ENCODE measurements at places on chromosomes 13 and 19.

DNA sequence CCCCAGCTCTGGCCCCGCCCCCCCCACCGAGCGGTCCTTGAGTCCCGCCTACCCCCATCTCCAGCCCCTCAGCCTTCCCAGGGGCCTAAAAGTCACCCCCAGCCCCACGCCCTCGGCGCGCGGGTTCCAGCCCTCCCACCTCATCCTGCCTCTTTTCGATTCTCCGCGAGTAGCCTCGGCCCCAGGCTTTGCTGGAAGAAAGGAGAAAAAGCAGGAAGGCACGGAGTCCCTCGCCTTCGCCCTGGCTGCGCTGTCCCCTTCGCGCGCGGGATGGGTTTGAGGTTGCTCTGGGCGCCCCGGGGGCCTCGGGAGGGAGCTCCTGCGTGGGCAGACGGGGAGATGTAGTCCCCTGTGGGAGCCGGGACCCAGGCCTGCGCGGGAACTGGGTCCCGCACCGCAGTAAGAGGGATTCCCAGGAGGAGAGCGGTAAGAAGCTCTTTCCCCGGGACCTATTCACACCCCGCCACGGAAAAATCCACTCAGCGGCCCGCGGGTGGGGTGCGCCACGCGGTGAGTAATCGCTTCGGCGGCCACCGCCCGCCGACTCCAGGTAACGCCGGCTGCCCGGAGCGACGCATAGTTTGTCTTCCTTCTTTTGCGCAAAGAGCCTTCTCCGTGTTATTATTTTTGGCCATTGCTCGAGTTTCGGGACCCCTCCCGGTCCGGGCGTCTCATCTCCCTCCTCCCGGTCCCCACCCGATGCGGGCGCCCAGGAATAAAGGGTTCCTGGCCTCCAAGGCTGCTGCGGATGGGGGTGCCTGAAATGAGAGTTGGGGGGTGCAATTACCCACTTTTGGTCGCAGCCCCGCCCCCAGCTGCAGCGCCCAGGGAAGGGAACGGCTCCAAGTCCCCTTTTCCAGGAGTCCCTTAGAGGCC lies 865 bp upstream of the CRLF1 start:
- no peak for DNase-seq

DNA sequence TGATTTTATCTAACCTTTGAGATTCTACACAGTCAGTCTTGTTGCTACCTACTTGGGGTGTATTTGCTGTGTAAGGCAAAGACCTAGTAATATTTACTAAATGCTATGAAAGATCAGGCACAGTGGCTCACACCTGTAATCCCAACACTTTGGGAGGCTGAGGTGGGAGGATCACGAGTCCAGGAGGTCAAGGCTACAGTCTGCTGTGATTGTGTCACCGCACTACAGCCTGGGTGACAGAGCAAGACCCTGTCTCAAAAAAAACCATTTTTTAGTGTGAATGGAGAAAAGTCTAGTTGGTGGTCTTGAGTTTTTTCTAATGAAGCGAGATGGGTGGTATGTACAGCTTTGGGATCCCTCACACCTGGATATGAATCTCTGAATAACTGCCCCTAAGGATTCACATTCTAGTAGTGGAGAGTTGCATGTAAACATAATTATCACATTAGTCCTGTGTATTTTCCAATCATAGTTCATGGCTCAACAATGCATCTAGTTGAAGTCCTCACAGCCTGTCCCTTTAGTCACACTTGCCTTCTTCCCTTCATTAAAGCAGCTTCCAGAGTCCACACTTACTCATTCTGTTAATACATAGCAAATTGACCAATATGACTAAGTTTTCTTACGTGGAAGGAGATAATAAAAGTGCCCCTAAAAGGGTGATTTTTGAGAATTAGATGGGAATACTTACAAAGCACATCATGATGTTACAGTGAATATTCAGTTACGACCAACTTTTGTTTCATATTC lies 7.5 kb downstream of the RPL21 start:
- no peak for DNase-seq

GRCh38 chr13:66353664-66354063 lies 876.5 kb downstream of the PCDH9 start:
- DNase-seq = no peak

DNA sequence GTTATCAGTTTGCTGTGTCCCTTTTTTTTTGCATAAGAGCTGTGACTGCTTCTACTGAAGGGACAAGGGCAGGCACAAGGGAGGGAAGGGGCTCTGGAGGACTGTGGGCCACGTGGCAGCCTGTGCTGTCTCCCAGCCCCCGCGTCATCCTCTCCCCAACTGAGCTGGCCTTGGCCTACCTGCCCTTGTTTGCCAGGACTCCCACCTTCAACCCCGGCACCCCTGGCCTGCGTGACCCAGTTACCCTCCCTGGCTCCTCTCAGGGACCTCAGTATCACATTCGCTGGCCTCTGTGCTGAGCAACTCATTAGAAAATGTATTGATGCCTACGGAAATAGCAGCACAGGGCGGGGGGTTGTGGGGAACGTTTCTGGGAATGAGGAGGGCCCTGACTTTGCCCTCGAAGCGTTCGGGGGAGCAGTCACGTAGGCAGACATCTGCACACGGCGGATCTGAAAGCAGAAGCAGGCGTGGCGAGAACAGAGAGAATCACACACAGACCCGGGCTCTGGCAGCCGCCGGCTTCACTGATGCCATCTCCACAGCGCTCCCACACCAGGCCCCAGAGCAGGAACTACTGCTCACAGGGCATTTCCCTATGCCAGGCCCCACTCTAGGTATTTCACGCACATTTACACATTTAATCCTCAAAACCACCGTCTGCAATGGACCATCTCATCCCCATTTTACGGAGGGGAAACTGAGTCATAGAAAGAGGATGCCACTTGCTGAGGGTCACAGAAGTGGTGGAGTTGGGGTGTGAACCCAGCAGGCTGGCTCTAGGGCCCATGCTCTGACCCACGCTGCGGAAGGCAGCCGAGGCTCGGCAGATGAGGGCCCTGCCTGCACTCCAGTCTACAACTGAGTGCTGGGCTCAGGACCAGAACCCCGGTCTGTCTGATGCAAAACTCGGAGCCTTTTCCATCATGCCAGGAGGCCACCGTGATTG lies 5.7 kb upstream of the ATF5 start:
- DNase-seq = no peak

GRCh38 chr13:94305033-94305432 lies 174.4 kb downstream of the DCT start:
- no peak for DNase-seq

- no peak for DNase-seq
Measured at GRCh38 chr19:49224879-49225278, 67.3 kb downstream of the TRPM4 start.

- DNase-seq = no peak
Measured at GRCh38 chr13:28640861-28641599, 17.9 kb upstream of the POMP start.

GRCh38 chr13:23716401-23716800 lies 146.2 kb downstream of the TNFRSF19 start:
- DNase-seq = no peak

GRCh38 chr13:46181840-46182490 lies at the start of gene LCP1:
Gene LCP1 (minus strand): TSS chr13:46182177. CDS start chr13:46159662, 22,515 bp downstream.
- DNase-seq = peak; percentile 91

DNA sequence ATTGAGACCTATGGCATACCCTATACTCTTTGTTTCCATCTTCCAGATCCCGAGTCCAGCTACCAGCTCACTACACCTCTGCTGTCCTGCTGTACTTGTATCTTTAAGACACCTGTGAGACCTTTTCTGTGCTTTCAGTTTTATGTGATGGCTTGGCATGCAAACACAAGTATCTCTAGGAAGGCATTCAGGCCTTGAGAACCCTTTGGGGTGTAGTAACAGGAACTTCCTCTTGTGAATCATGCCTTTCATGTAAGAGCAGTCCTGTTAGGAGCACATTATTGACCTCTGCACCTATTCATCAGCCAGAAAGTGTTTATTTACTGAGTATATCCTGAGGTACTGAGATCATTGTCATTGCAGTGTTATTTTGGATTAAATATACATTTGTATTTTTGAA lies 87.0 kb upstream of the HTR2A start:
- DNase-seq = no peak

DNA sequence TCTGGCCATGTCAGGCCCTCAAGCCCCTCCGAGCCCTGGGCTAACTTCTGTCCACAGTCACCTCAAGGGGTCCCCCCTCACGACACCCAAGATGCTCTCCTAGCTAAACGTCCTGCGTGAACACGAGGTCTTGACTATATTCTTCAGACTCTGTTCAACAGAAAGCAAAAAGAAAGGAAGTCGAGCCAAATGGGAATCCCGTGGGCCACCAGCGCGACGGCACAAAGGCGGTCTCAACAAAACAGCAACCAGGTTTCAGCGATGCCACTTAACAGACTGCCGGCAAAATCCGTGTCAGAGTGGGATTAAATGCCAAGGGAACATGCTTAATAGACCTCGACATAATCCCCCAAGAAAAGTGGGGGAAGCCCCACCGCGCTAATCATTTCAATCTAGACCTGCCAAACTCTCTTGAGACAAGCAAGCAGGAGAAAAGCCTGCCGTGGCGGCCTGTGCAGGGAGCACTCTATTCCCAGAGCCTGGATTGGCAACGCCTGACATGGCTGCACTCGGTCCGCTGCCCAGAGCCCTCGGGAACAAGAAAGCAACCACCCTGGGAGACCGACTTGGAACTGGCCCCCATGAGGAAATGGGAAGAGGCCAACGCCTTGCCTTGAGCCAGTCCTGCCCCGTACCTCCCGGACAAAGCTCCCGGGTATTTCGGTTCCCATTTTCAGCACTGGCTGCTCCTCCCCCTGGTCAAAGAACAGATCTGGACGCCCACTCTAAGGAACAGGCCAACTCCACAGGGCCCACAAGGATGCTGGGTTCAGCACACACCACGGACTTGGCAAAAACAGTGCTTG lies 16.0 kb downstream of the ZC3H4 start:
- DNase-seq = no peak

DNA sequence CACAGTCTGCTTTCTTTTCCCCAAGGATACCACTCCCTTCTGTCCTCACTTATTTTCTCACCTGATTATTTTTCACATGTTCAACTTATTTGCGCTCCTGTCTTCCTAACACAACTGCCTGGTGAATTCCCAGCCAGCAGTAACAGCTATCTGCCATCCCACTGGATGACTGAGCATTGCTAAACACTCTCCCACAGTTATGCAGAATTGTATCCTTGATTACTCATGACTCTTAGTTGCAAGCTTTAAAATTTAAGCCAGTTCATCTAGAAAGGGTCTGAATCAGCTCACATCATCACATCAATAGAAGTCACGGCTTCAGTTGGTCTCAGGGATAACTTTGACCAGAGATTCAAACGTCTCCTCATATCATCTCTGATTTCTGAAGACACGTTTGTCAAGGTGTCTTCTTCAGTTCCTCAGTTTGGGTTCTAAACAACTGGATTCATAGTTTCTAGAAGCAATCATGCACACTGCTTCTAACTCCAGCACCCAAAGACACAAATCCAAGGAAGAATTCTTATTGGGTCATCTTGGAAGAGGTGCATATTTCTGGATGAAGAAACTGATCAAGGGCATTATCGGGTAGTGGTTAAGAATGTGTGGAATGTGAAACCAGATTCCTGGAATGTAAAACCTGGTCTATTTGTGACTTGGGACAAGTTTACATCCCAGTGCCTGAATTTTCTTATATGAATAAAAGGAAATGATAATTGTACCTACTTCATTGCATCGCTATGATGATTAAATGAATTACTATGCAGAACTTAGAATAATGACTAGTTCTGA lies 13.9 kb upstream of the DACH1 start:
- no peak for DNase-seq

DNA sequence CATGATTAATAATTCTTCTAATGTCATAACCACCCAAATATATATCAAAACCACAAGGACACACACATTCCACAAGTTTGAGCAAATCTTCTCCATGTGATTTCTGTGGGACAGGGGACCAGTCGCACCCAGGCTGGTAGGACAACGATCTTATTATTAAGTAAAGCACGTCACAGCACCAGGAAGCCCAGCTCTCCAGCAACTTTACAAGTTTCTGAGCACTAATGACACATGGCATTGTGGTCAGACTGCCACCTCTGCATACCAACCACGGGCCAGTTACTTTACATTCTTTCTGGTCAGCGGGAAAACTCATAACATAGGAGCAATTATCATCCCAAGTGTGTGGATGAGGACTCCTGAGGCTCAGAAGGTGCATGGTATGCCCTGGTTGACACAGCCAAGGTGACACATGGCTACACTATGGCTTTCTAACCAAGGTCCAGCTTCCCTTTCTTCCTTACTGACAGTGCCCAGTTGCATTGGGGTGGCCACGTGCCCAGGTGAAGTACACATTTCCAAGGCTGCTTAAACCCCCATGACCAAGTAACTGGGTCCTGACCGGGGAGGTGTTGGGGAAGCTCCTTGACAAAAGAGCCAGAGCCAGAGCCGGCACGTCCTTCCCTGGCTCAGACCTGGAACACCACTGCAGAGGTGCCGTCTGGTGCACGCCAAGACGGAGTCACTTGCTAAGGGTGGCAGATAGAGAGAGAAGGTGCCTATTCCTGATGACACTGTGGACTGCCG lies 27.4 kb downstream of the LATS2 start:
- no peak for DNase-seq

DNA sequence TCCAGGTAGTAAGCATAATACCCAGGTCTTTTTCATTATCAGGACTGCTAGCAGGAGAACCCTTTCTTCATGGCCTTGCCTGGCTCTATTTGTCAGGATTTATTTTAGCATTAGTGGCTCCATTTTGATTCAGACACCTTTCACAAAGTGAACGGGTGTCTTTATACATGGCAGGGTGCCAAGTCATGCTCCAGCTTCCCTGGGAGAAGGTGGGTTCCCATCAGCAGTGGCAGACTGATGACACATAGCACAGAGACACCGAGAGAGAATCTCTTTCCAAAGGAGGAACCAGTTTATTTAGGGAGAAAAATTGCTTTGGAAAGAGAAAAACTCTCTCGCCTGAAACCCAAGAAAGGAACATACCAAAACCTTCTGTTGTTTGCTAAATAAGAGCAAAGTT lies 135.3 kb upstream of the TMTC4 start:
- no peak for DNase-seq

- no peak for DNase-seq
Measured at GRCh38 chr19:35755131-35755549, 1.7 kb downstream of the HSPB6 start.

- no peak for DNase-seq
Measured at GRCh38 chr19:38535212-38535611, 82.5 kb downstream of the MAP4K1 start.

DNA sequence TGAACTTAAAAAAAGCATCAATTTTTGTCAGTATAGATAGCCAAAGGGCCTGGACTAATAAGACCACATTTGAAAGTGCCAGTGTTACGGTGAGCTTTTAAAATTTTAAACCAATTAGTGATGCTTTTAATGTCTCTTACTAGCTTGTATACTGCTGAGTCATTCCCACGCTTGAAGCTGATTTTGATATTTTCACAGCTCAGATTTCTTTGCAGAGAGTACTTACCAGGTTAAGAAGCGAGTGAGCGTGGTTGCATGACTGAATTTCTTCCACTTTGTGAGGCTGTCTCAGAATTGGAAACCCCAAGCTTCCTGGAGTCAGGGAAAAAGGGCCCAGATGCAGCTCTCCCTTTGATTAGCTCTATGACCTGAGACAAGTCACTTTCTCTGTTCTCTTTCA lies 74.5 kb upstream of the NBEA start:
- no peak for DNase-seq

DNA sequence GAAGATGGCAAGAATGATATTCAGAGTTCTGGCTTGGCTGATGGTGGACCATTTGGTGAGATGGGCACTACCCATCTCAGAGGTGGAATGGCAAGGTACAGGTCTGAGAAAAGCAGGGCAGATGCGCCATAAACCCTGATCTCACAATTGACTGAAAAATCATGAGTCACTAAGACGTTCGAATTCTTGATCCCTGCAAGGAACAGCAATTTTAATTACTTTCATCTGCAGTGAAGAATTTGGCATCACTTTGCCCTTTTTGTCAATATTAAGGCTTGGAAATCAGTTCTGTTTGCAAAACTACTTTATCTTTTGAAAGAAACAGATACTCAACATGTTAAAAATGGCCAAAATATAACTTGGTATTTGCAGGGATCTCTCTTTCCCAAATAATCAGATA lies 38.1 kb downstream of the HTR2A start:
- no peak for DNase-seq

Data from CD4-positive, alpha-beta T cell treated with Interleukin-15 for 4 hours (primary cell).